Activated CD4-positive, alpha-beta T cell treated with anti-CD3 and anti-CD28 coated beads for 24 hours (primary cell): ENCODE measurements at places on chromosomes 11 and 22.
A peak's percentile ranks its signal among the peaks of the same experiment; 100 is the strongest.

GRCh38 chr22:21003782-21004181, 1.9 kb upstream of the THAP7 start:
- DNase-seq: no peak

DNA sequence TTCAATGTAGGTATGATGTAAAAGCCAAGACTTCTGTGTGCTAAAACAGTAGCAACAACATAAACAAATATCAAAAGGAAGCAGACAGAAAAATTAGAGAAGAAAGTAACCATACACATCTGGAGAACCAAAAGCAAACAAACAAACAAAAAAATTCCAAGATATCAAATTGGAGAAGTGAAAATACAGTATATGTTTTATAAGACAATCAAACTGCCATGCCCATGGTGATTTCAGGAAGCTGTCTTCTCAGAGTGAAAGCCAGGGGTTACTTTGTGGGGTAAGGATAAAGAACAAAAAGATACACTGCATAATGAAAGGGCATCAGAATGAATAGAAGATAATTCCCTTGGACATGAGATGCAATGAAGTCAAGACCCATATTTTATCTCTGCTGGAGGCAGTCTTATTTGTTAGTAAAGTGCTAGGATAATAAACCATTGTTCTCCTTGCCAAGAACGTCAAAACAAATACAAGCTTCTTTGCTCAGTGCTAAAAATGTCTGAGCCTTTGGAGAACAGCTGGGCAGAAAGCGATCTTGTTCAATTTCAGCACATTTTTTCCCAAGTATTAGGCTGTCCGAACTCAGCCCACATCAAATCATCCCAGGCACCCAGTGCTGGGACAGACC, 38.1 kb upstream of the LDLRAD3 start:
- no peak for DNase-seq

DNA sequence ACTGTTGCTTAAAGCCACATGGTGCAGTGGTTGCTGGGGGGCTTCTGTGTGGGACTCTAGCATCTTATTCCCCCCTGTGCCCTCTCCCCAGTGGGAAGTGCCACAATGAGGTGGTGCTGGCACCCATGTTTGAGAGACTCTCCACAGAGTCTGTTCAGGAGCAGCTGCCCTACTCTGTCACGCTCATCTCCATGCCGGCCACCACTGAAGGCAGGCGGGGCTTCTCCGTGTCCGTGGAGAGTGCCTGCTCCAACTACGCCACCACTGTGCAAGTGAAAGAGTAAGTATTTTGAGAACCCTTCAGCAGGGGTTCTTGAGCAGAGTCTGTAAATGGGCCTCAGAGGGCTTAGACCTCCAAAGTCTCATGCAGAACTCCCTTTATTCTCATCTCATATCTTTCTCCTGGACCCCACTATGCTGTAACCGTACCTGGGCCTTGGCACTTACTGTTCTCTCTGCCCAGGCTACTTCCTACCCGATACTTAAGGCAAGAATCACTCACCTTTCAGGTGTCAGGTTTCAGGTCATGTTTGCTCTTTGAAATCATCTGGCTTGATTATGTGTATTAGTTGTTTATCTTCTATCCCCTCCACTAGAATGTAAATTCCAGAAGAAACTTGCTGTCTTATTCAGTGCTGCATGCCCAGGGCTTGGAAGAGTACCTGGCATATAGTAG, 32.4 kb downstream of the PIK3IP1 start:
- no peak for DNase-seq

DNA sequence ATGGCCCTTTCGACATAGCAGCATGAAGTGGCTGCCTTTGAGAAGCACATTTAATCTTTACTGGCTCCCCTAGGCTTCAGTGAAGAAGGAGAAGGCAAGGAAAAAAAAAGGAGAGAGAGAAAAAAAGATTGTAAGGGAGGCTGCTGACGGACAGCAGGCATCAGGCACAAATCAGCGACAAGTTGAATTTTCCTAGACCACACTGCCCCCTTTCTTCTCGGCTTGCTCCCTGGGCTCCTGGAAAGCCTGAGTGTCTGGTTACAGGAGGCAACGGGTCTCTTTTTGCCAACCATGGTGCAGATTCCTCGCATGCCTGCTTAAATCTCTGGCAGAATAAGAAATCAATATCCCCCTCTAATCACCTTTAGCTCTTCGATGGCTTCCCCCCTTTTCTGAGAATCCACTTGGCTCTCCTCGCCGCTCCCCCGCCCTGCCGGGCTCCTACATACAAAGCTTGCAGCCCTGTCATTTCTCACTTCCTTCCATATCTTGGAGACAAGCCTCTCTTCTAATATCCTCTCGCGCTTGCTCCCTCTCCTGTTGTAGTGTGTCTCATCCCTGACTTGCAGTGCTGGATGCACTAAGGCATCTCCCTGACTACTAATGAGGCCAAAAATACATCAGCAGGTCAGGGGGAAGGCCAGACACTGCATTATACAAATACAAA, 14.3 kb downstream of the BLID start:
- DNase-seq: no peak

DNA sequence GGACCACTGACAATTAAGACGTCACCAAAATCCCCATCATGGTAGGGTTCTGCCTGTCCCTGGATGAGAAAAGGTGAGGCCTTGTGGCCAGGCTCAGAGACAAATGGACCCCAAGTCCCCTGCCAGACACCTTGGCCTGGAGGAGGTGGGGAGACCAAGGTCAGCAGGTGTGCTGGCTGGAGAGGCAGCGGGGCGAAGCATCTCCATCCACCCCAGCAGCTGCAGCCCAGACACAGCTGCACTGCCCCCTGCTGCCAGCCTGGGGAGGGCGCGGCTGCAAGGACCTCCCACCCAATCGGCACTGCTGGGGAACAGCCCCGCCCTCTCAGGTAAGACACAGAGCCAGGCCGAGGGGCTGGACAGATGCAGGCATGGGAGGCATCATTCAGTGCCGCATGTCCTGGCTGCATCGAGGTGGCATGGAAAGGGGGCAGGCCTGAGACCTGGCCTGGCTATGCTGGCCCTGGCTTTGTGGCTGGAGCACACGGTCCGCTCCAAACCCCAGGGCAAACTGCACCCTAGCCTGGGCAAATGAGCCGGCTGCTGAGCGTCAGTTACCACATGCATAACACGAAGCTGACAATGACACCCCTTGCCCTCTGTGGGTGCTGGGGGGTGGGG, 12.2 kb upstream of the MFNG start:
- peak; percentile 60 for DNase-seq

GRCh38 chr22:46479046-46479445, 58.4 kb downstream of the CELSR1 start:
- no peak for DNase-seq

DNA sequence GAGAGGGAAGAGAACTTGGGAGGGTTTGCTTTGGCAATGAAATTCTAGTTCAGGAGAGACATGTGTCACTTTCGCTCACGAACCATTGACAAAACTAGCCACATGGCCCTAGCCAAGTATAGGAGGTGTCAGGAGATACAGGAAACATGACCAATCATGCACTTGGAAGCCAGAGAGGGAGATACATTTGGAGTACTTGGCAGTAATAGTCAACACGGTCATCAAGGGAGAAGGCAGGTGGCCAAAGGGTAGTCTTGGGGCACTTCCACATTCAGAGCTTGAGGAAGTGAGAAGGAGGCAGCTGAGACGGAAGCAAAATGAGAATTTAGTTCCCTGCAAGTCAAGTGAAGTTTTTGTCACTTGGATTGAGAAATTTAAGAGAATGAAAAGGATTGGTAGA, 26.4 kb upstream of the KIRREL3 start:
- no peak for DNase-seq

- no peak for DNase-seq
Measured at GRCh38 chr11:59437770-59438169, 1.5 kb downstream of the OR5A1 start.

- no peak for DNase-seq
Measured at GRCh38 chr11:12189543-12190235, 79.3 kb downstream of the MICAL2 start.

- no peak for DNase-seq
Measured at GRCh38 chr22:22327723-22328122, 83.1 kb downstream of the VPREB1 start.

- no peak for DNase-seq
Measured at GRCh38 chr11:26193694-26194365, 138.1 kb upstream of the ANO3 start.

DNA sequence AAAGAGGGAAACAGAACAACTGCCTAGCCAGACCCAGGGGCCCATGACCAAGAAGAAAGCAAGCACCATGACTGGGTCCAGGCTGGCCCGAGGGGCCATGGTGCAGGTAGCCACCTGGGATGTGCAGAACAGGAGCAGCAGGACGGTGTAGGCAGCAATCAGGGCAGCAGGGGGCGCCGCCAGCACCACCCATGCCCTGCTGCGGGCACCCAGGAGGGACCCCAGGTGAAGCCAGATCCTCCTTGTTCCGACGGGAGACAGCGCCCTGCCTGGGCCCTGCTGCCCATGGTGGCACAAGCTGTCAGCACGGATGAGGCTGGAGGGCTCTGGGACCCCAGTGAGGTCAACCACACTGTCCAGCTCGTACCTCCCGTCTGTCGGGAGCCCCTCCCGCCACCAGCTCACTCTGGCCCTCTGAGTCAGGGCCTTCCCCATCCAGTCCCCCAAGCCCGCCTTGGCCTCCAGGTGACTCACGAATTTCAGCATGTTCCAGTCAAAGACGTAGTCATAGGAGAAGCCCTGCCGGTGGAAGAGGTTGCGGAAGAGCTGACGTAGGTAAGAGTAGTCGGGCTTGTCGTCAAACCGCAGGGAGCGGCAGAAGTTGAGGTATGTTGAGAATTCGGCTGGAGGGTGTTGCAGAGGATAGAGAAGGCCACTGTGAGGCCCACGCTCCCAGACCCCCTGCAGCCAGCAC, 18.8 kb downstream of the CSNK1E start:
- DNase-seq: no peak

GRCh38 chr11:125750629-125751028, 4.5 kb downstream of the PATE1 start:
- DNase-seq: no peak

- no peak for DNase-seq
Measured at GRCh38 chr11:23668324-23668723, 808.0 kb upstream of the CCDC179 start.

DNA sequence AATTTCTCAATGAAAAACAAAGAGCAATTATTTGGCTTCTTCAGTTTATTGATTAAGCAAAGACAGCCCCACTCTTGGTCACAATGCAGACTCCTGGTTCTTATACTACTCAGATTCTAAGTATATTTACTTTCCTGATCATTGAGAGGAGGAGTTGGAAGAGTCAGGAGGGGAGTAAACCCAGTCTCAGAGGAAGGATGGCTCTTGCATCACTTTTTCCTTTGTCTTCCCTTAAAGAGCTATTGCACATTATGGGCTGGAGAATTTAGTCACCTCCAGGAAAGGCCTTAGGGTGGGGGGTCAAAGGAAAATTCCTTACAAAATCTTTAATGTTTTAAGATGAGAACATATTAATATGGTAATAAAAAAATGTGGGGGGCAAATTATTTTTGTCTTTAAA, 8.1 kb downstream of the SLC17A6 start:
- DNase-seq: no peak

- DNase-seq: no peak
Measured at GRCh38 chr11:121881806-121882205, 234.2 kb downstream of the BLID start.

- no peak for DNase-seq
Measured at GRCh38 chr11:206526-207207, 532 bp downstream of the BET1L start.

DNA sequence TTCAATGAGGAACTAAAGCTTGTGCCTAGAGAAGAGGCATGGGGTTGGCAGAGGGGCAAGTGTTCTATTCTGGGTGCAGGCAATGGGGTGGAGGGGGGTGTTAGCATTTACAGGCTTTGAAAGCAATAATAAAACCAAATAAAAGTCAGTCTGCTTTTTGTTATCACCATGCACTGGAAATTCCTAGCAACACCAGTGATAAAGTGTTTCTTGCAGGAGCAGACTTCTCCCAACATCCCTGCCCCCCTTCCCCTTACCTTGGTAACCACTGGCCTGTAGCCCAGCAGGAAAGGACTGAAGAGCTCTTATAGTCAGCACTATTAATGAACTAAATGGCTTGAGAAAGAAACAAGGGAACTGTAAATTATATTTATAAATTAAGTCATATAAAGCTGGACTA, 65.2 kb upstream of the SESN3 start:
- no peak for DNase-seq

- DNase-seq: no peak
Measured at GRCh38 chr22:22720724-22721261, 76.4 kb downstream of the GGTLC2 start.

DNA sequence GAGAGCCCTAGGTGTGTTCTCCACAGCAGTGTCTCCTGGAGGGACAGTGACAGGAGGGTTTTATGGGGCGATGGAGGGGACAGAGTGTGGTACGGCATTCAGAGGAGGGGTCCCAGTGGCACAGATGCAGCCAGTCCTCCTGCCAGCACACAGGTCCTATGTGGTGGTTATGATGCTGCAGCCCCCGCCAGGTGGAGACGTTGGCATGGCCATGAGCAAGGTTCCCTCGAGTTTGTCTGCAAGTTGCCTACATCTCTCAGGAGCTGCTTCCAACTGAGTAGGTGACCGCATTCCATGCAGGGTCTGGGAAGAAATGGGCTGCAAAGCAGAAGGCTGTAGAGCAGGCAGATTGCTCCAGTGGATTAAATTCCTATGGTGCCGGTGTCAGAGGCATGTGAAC, 646.0 kb downstream of the TBC1D22A start:
- no peak for DNase-seq

- no peak for DNase-seq
Measured at GRCh38 chr11:73203790-73204189, 14.3 kb upstream of the P2RY2 start.

GRCh38 chr11:131982154-131982553, 611.7 kb downstream of the NTM start:
- no peak for DNase-seq

- no peak for DNase-seq
Measured at GRCh38 chr11:8812438-8812837, 98.6 kb upstream of the AKIP1 start.

DNA sequence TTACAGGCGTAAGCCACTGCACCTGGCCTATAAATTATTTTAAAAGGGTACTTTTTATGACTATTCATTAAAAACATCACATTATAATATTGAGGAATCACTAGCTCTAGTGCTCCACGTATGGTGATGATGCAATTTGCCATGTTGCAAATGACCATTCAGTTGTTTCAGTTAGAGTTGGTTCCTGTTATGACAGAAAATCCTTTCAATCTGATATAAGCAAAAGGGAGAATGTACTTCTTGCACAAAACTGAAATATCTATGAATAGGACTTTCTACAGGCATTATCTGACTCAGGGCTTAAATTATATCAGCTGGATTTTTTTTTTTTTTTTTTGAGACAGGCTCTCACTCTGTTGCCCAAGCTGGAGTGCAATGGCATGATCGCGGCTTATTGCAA, 45.6 kb upstream of the RRM1 start:
- no peak for DNase-seq

DNA sequence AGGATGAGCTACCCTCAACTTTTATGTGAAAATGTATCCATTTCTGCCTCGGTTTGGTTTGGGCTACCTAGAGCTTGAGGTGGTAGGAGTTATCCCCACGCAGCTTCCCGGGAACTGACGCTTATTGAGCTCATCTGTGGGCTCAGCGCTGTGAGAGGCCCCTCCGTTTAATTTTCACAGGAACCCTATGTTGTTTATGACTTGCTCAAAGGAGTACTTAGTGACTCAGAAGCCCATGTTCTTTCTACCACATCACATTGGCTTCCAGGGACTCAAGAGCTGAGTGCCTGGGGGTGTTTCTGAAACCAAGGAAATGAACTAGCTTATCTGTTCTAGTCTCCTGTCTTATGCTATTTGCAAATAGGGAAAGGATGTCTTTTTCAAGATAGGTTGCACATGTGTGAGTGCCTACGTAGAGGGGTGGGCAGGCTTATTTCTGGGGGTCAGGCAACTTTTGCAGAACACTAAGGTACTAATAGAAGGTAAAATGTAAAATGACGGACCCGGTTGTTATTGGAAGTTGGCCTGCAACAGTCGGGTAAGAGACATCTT, 40.5 kb downstream of the MICAL2 start:
- no peak for DNase-seq
